ENCODE measurements at places on chromosomes 3 and 15.
A peak's percentile ranks its signal among the peaks of the same experiment; 100 is the strongest.

DNA sequence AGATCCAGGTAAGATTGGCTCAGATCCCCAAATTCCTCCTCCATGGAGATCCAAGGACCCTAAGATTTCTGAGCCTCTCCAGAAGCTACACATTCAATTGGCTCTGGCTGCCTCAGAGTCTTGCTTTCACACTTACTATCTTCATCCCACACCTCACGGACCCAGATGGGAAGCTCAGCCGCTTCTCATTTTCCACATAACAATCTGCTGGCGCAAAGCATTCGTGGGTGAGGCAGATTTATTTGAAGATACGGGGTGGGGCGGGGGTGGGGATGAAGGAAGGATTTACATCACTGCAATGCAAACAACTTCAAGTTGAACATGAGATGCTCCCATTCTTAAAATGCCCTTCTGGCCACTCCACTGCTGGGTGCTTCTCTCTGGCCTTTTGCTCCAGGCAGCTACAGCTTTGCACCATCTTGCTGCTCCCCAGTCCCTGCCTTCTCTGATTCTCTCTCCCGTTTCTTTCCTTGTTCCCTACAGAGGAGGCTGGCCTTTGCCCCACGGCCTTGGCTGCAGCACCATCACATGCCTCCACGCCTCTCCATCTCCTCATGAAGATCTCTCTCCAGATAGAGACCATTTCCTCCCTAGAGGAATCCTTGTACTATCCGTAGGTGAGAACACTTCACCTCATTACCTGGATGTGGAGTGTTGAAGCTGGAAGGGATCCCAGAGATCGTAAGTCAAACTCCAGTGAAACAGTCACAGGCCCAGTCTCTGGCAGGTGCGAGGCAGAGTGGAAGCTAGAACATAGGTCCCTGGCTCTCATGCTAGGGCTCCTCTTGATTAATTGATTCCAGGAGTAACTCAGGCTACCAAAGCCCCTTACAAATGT, 175.9 kb downstream of the RPLP1 start:
- no peak for DNase-seq

GRCh38 chr3:39413691-39414420, 7.3 kb downstream of the RPSA start:
- no peak for DNase-seq

- no peak for DNase-seq
Measured at GRCh38 chr3:109413049-109413448, 75.7 kb upstream of the DPPA4 start.

- no peak for DNase-seq
Measured at GRCh38 chr3:129783470-129783869, 110.0 kb downstream of the TMCC1 start.

DNA sequence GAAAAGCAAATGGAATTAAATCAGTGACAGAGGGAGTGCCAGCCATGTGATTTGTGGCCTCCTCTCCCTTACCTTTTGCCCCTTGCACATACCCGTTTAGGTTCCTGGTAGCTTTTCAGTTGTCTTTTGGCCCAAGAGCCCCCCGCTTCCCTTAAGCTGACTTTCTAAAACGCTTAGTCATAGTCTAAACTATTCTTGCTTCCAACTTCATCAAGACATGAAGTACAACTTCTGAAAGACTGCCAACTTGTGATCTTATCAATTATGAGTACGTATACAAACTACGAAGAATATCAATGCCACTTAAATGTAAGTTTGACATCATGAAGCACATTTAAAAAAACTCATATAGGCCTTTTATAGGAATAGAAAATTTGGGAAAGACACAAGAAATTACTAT, 61.9 kb downstream of the EIF3J start:
- no peak for DNase-seq

DNA sequence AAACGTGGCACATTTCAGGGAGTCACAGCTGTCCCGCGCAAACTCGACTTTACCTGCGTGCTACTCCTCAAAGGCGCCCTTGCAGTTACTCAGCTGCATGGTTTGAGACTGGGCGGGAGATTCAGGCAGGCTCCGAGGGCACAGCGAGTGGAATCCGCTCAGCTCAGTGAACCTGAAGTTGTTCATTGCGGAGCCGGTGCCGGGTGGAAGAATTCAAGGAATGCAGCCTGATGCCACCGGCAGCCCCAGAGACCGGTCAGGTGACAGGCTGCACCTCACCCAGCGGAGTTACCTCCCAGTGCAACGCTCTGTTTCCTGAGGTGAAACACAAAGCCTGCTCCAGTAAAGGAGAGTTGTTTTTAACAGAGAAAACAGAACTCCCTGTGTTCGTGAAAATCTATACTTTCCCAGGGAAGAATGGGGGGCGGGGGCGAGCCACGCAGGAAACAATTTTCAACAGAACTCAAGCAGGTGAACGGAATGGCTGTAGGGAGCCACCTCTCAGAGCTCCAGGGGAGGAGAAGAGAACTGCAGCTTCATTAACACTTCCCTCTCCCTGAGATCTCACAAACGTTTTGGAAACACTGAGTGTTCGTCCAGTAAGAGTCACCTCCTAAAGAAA, 3.8 kb downstream of the VEPH1 start:
- peak; percentile 78 for DNase-seq

GRCh38 chr3:170233530-170233929, 11.3 kb downstream of the PRKCI start:
- no peak for DNase-seq

GRCh38 chr3:171840811-171841619, 2.1 kb upstream of the TMEM212 start:
- DNase-seq: no peak

- DNase-seq: no peak
Measured at GRCh38 chr3:186985661-186986364, 55.5 kb downstream of the ST6GAL1 start.

DNA sequence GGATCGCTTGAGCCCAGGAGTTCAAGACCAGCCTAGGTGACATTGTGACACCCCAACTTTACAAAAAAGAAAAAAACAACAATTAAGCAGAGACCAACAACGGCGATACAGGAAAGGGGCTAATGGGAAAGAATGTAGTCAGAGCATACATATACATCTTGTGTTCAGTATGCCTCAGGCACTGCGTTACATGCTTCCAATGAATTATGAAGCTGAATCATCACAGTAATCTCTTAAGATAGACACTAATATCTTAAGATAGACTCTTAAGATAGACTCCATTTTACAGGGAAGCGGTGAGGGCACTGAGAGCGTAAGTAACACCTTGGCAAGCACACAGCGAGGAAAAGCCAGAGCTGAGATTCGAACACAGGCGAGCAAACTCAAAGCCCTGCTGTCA, 6.1 kb upstream of the LDHAL6B start:
- DNase-seq: no peak

DNA sequence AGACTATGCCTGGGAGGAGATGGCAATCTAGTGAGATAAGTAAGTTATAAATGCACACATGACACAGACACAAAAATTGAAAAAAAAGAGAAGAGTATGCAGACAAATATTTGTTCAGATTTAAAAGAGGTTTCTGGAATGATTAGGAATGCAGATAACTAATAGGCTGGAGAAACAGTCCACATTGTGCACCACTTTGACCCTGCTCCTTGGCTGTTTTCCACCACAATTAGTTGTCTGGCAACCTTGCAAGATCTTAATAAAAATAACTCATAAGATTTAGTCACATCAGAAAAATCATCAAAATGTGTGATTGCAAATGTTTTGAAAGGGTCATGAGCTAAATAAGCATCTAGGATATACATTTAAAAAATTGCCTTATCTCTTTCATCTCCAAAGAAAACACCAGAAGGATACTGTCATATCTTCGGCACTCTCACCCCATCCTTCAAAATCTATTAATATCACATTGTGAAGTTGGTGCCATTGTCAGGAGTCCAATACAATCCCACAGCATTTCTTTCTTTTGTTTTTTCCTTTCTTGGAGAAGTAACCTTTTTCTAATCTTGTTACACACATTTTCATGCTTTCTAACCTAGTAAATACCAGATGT, 153.7 kb upstream of the KCNMB2 start:
- no peak for DNase-seq

GRCh38 chr3:129727707-129728106, 121.2 kb upstream of the PLXND1 start:
- no peak for DNase-seq

GRCh38 chr3:115999613-116000012, 376.3 kb downstream of the GAP43 start:
- DNase-seq: no peak

- DNase-seq: no peak
Measured at GRCh38 chr3:63874769-63875168, 11.1 kb downstream of the ATXN7 start.

- DNase-seq: no peak
Measured at GRCh38 chr3:123390865-123391600, 57.9 kb downstream of the ADCY5 start.

DNA sequence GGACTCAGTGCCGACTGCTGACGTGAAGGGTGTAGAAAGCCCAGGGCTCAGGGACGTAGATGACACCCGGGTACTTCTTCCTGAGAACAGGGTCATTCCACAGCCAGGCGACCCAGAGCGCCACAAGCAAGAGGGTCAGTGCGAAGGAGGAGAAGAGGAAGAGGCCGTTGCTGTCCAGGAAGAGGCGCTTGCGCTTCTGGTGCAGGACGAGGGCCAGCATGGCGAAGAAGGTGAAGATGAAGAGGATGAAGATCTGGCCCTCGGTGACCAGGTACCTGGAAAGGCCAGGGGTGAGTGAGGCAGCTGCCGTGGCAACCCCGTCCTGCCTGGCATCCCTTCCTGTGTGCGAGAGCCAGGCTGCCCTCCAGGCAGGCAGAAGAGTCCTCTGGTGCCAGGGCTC, 3.0 kb upstream of the CALML4 start:
- DNase-seq: no peak

DNA sequence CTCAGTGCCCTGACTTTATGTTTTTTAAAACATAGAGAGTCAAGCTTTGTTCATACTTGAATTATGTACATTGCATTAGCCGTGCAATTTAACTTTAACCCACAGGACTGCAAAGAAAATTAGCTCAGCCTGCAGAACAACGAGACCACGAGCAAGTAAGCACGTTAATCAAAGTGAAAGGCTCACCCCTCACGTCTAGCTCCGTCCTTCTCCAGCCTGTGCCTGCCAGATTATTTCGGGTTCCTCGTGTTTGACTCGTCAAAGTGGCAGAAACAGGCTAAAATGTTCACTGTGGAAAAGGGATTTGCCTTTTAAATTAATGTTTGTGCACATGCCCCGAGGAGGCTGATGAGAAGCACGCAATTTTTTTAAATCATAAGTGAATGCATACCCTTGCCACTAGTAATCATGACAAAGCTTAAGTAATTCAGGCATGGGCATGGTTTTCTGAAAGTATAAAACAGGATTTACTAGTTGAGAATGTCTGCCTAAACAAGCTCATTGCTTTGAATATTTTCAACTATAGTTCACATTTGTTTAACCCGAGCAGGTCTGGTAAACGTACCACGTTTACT, 15.3 kb downstream of the ZBTB38 start:
- DNase-seq: no peak

GRCh38 chr3:178810181-178810580, 261.4 kb downstream of the ZMAT3 start:
- DNase-seq: no peak

DNA sequence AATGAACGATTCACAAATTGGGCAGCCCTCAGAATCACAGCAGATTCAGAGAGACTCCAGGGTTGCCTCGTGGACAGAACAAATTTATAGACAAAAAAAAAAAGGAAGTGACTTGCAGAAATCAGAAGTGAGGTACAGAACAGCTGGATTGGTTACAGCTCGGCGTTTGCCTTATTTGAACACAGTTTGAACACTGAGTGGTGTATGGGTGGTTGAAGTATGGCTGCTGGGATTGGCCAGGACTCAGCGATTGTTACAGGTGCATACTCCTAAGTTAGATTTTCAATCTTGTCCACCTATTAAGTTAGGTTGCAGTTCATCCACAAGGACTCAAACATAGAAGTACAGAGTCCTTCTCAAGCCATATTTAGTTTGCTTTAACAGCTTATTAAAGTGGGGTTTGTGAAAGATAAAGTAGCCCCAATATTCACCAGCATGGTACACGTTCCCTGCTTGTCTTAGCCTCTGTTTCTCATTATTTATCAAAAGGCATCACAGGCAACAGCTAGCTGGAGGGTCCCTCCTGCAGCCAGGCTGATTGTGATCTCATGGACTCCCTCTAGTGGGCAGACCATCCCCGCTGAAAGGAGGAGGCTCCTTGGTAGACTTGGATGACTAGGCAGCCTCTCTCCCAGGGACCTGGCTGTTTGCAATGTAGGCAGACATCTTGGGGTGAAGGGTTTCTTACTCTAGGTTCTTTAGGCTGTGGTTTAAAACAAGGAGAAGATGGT, 17.6 kb upstream of the ALDH1L1 start:
- DNase-seq: peak; percentile 84

DNA sequence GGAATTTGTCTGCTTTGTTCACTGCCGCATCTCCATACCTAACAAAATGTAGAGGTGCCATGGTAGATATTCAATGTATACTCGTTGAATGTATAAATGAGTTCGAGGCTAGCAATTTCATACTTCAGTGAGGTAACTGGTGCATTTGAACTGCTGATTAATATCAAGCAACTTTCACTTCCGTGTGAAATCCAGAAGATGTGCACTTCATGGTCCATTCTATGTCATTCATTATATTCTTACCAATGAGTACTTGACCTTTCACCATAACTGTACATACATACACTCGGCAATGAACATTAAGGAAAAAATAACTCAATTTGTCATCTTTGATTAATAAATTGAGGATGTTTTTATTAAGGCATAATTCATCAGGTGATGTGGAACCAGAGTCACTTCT, 598.5 kb downstream of the ZNF385D start:
- DNase-seq: no peak

DNA sequence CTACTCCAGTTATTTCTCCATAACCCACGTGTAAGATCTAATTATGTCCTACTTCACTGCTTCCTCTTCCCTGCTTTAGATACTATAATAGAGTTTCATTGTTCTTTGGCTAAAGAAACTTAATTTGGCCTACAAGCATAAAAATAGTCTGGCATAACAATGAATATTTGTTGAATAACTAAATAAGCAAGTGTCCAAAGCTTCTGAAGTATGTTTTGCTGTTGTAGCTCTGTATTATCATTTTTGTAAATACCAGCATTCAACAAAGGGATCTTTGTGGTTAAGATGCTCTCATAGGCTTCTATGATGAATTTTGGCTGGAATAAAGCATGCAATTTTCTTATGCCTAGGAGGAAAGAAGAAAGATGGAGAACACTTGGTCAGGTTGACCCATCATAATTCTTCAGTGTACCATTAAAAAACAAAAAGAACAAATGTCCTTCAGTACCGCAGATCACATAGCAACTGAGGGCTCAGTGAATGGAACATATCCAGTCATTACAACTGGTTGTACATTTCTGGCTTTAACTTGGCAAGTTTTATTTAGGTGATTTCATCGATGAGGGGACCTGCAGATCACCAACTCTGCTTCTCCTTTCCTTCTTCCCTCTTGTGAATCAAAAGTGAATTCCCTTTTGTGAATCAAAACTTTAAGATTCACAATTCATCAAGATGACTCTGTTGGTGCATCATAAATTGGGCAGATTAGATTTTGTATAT, 465.9 kb upstream of the TGFBR2 start:
- DNase-seq: no peak

GRCh38 chr3:61030469-61031035, 220.7 kb downstream of the FHIT start:
- DNase-seq: no peak

- DNase-seq: no peak
Measured at GRCh38 chr3:107663266-107663665, 140.5 kb downstream of the BBX start.
